Retinal pigment epithelial cell (primary cell): ENCODE measurements at places on chromosomes 4 and X.

DNA sequence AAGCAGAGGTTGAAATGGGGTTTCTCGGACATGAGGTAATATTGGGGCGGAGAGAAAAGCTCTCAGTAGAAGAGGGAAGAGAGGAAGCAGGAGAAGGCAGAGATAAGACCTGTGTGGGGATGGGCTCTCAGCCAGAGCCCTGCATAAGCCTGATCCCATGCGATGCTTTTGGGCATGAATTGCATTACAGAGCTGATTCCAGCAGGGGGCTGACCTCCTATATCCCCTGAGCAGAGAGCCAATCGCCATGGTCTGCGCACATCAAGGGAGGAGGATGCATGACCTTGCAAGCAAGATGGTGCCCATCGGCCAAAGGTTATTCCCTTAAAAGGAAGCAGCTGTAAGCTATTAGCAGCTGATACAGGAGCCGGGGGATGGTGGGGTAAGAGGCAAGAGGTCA is 7.6 kb downstream of the ANOS1 start:
- no peak for DNase-seq

- no peak for DNase-seq
Measured at GRCh38 chr4:180314972-180315371, 1928.2 kb upstream of the TENM3 start.

DNA sequence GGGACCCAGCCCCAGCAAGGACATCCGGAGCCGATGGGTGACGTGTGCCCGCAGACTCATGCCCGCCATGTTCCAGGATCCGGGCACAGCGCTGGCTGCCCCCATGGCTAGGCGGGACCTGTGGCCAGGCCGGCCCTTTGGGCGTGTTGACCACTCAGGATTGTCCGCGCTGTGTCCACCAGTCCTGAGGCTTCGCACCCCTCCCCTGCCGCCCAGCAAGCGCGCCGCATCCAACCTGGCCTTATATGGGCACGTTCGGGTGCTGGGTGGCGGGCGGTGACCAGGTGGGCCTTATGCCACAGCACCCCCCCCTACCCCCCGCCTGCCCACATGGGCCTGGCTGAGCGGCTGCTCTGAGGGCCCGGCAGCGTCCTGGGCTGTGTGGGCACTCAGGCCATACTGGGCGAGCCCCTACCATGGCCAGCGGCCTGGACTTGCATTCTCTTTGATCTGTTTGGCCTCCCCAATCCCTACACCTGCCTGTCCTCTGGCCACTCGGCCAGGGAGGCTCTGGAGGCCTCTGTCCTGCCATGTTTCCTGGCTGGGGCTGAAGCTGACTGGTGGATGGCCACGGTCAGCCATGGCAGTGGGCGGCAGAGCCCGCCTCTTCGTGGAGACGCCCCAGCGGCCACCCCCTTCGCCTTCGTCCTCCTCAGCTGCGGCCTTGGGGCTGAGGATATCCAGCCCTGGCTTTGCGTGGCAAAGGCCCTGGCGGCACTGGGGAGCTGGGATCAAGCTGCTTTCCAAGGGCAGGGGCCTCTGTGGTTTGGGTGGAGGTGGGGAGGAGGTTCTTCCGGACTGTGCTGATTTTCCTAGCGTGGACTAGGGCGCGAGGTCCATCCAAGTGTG is 2.0 kb downstream of the FGFRL1 start:
- DNase-seq = no peak

DNA sequence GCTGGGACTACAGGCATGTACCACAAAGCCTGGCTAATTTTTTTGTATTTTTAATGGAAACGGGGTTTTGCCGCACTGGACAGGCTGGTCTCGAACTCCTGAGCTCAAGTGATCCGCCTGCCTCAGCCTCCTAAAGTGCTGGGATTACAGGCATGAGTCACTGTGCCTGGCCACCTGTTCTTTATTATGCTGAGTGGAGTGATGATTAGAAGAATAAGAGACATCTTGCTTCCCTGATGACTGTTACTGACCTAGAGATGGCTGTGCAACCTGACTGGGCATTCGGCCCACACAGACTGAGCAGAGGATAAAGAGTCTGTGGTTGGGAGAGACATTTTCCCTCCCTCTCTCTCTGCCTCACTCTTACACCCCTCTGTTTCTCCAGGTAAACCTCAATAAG is 56.7 kb downstream of the SPINK2 start:
- DNase-seq = no peak

GRCh38 chr4:125994024-125994423 is 679.3 kb downstream of the FAT4 start:
- no peak for DNase-seq

DNA sequence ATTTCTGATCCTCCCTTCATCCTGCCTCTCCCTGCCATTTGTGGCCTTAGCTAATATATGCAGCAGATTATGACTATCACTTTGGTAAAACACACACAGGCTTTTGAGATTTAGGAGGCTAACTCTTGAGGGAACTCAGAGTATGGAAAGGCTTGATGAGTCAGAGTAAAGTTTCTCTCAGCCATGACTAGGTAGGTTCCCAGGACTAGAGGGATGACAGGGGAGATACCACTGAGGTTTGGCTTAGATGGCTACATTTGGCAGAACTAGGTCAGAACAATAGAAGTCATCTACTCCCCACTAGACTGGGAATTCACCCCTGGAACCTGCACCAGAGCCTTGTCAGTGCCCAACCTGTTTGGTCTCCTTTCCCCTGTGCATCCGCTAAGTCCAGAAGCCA is 585.7 kb downstream of the TLL1 start:
- DNase-seq = no peak

GRCh38 chr4:20512033-20512792 is 188.0 kb upstream of the PACRGL start:
- no peak for DNase-seq

- no peak for DNase-seq
Measured at GRCh38 chr4:108877821-108878220, 115.0 kb upstream of the ETNPPL start.

GRCh38 chrX:104435249-104435648 is 130.8 kb upstream of the IL1RAPL2 start:
- no peak for DNase-seq

DNA sequence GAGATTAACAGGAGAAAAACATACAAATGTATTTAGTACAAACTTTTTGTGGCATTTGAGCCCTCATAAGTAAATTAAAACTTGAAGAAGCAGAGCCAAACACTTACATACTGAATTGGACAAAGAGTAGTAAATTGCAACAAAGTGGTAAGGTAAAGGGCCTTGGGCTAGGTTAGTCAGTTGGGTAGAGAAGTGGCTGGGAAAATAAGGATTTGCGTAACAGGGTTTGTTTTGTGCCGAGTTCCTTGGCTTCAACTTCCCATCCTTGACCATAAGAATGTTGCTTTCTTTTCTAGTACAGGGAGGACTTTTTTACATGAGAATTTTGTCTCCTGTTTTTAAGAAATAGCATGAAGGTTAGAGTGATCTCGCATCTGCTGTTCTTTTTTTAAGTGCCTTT is 33.3 kb upstream of the DSPP start:
- DNase-seq = no peak

DNA sequence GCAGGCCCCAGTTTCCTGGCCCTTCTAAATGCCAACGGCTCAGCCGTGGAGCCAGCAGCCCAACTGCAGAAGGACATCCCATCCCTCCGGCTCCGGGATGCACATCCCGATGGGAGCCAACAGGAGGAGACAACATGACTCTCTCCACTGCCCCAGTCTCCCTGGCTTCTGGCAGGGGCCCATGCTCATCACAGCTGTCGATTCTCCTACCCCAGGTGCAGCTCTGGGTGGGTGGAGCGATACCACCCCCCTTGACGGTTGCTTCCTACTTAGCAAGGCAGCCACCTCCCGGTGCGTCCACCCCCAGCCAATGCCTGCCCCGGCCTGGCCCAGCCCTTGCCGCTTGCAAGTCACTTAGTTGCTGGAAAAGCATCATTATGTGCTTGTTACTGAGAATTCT is 19.5 kb downstream of the ZNF275 start:
- DNase-seq = no peak

DNA sequence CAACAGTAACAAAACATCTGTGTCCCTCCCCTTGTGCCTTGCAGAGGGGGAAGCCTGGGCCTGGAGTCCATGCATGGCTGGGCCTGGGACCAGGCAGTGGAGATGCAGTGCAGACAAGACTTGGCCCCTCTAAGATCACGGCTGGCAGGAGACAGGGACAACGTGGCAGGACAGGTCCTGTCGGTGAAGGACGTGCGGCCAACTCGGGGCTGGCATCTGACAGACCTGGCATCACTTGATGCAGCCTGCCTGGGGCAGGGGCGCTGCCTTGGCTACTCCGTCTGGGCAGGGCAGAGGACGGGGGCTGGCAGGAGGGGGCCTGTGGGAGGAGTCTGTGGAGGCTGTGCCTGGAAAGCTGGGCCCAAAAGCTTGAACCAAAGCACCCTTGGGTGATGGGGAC is 112.1 kb downstream of the CPZ start:
- no peak for DNase-seq

GRCh38 chrX:137194164-137194563 is 160.4 kb upstream of the GPR101 start:
- no peak for DNase-seq

DNA sequence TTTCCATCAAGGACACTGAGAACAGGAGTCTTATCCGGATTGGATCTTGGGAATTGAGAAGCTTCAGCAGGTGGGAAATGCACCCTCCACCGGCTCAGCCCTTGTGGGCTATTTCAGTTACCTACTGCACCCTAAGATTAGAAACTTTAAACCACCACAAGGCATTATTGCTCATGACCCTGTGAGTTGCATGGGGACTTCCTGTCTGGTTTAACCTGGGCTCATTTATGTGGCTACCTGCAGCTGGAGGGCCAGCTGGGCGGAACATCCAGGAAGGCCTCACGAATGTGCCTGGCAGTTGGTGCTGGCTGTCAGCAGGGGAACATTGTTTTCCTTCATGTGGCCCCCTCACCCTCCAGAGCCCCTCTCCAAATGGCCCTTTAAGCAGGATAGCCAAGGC is 164.1 kb downstream of the DEFB131A start:
- DNase-seq = no peak

GRCh38 chr4:87570290-87570805 is 38.0 kb upstream of the DSPP start:
- DNase-seq = no peak

DNA sequence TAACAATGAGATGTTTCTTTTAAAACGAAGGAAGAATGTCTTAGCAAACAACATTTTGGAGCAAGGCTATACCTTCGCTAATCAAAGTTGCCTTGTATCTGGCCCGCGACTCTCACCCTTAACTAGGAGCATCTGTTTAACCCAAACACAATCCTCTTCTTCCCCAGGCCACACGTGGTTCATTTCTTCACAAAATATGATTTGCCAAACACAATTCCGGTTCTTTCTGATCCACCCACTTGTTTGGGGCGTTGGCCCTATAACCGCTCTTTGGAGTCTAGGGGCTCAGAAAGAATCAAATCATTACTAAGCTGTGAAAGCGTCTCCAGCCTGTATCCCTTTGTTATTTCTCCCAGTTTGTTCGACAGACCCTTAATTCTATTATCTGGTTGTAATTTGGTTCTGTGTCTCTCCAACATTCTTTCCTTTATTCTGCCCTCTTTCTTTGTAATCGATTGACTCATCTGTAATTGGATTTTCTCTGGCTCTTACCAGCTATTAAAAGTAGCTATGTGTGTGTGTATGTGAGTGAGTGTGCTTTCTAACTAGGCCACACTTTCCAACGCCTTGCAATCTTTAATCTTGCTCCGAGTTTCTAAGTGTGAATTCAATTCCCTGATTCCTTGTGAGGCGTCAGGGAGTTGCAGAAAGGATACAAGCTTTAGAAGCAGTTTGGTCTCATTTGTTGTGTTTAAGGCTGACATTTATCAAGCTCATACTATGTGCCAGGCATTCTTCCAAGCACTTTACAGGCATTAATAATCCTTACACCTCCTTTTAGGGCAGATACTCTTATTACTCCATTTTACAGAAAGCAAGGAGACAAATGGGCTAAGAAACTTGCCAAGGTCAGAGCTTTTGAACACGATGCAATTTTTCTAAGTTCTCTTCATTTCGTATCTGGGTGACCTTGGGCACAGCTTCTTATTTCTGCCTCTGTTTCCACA is 138.6 kb upstream of the CPEB2 start:
- no peak for DNase-seq

GRCh38 chr4:108110450-108110849 is 58.3 kb downstream of the LEF1 start:
- no peak for DNase-seq

DNA sequence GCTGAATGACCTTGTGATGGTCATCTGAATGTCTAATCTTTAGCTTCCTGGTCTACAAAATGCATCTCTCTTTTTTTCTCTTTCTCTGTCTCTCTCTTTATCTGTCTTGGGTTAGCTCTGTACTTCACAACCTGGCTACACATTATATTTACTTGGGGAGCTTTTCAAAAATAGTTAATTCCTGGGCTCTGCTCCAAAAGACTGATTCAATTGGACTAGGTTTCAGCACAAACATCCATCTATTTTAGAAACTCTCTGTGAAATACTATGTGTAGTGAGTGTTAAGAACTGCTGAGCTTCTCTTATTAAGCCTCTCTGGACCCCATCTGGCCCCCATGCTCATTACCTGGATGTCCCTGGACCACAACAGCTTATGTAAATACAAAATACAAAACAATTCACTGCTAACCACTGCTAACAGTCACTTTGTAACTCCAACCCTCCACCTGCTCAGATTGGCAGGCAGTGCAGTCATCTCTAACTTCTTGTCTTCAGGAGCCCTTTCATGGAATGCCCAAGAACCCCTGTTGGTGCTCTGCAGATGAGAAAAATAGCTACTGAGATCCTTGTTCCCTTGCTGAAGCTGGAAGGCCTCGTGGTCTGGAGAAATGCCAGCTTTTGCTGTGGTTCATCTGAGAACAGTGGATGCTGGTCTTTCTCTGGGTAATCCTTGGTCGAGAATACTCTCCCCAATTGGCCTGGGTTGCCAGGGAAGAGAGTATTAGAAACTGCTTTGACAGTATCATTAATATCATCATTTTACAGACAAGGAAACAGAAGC is 14.8 kb upstream of the BOD1L1 start:
- no peak for DNase-seq

- DNase-seq = no peak
Measured at GRCh38 chr4:113820108-113820507, 58.6 kb upstream of the CAMK2D start.

DNA sequence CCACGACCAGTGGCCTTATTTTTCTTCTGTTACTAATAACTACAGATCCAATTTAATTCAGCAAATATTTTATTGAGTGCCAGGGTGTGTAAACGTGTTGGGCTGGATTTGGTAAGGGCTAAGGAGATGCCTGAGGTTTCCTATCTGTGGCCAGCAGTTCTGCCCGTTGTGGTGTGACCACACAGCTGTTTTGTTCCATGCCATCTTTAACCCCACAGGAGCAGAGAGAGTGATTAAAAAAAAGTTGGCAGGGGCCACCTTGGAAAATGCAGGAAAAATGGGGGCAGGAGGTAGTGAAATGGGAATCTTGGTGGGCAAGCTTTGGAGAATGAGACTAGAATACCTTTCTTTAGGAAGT is 1.1 kb downstream of the PLAC8 start:
- no peak for DNase-seq

- DNase-seq = peak; percentile 94
Measured at GRCh38 chr4:74714611-74715130, 79.7 kb downstream of the BTC start.

DNA sequence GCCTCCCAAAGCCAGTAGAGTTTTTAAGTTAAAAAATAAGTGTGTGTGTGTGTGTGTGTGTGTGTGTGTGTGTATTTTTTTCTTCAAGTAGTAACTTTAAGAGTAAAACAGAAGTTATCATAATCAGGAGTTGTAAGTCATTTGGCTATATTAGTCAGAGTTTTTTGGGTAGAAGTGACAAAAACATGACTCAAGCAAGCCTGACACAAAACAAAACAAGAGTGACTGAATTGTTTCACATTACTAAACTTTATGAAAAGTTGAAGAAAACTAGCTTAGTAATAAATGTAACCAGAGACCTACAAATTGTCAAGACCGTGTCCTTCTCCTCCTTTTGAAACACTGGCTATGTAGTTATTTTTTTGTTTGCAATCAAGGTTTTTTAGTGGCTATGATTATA is 738.0 kb upstream of the PITX2 start:
- no peak for DNase-seq
